ENCODE measurements at places on chromosomes 2 and 18.

DNA sequence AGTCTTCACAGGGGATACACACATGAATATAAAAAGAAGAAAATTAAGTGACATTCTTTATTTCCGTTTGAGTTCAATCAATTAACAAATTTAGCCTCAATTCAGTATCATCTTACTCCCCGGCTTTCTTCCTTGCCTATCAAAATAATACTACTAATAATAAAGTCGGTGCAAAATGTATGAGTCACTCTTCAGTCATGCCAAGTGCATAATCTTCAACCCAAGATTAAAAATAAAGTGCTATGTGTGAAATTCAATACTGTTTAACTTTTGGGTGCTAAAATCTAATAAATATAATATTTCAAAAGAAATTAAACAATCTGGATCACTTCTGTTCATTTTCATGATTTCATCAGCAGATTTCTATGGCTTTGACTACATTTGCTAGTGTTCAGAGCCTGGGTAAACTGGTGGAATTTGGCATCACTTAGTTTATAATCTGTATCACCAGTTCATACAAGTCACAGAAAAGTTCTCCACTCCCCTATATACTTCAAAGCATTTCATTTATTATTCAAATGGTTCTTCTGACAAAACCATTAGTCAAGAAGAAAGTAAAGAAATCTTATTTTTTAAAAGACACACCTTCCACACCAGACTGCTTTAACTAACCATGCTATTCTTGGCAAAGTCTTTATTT lies 183.6 kb downstream of the THADA start:
- DNase-seq, result no peak
- no peaks in the 10 kb centered on the region for H3K27me3 ChIP-seq
- peaks cover 32% of the 10 kb centered on the region for H3K4me1 ChIP-seq
- no peak overlapping the region for H3K4me3 ChIP-seq
- H3K36me3 ChIP-seq, result peaks cover 3% of the 10 kb centered on the region

DNA sequence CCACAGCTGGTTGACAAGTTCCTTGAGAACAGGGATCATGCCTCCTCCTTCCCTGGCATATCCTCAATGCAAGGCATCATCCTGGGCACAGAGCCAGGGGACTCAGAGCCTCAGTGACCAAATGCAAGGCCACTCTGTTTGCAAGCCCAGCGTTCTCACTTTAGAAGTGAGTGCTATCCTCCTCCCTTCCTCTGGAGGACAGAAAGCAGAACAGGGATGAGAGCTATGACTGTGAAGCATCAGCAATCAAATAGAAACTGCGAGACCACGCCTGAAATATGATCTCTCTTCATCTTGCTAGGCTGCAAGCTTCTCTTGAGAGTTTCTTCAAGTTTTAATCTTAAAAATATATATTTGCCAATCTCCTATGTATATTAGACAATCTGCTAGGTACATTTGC lies 119.8 kb downstream of the LRATD1 start:
- no peaks in the 10 kb centered on the region for H3K36me3 ChIP-seq
- DNase-seq, result no peak
- H3K4me3 ChIP-seq, result no peak overlapping the region
- no peaks in the 10 kb centered on the region for H3K27me3 ChIP-seq

GRCh38 chr2:7010391-7011054 lies 93.3 kb downstream of the RNF144A start:
- no peak for DNase-seq
- no peak overlapping the region for H3K27ac ChIP-seq
- no peaks in the 10 kb centered on the region for H3K4me1 ChIP-seq
- peaks cover 2% of the 10 kb centered on the region for H3K27me3 ChIP-seq
- H3K4me3 ChIP-seq, result no peak overlapping the region

- H3K4me3 ChIP-seq, result no peak overlapping the region
- DNase-seq, result no peak
- peaks cover 5% of the 10 kb centered on the region for H3K27me3 ChIP-seq
These were observed 51.8 kb upstream of the STAT1 start for GRCh38 chr2:191065785-191066184.

GRCh38 chr18:29185801-29186200 lies 1008.9 kb upstream of the CDH2 start:
- H3K4me1 ChIP-seq, result peaks cover 58% of the 10 kb centered on the region
- H3K27ac ChIP-seq, result no peak overlapping the region
- H3K36me3 ChIP-seq, result no peaks in the 10 kb centered on the region

GRCh38 chr2:74333175-74333574 lies 10.0 kb downstream of the SLC4A5 start:
- H3K27me3 ChIP-seq, result peaks cover 4% of the 10 kb centered on the region
- no peaks in the 10 kb centered on the region for H3K4me1 ChIP-seq
- H3K27ac ChIP-seq, result no peak overlapping the region
- no peak overlapping the region for H3K4me3 ChIP-seq

Data from HFFc6 (cell line).